Forelimb muscle (tissue), 1 donor: ENCODE measurements at places on chromosomes 5 and 9. TPM values are rescaled to one million over a fixed set of nuclear protein-coding genes. Genes with fewer than 3 reads are reported as not detected.

Gene ARHGEF28
- 2.7 TPM for polyA plus RNA-seq

Gene PCDHB10
- polyA plus RNA-seq = 3.6 TPM

Gene PLAC8L1
- 0.73 TPM for polyA plus RNA-seq

Gene NUDT12
- 13.7 TPM for polyA plus RNA-seq

Gene PLAA
- polyA plus RNA-seq = 30.9 TPM

GRCh38 chr5:175728316-175728715 lies 70.4 kb downstream of the HRH2 start:
- DNase-seq = no peak

DNA sequence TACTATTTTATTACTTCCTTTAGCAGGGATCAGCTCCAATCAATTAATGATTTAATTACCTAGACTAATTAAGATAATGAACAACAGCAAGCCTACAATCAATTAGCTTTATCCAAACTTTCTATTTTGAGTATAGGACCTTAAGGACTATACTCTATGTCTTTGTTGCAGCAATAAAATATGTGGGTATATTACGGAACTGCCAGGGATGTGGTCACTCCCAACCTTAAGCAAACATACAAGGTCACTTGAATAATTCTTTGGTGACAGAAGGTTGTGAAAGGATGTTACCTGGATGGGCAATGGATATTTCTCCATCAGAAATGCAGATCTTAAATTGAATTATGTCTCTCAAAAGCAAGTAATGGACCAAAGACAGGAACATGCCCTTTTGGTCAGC lies 907.4 kb upstream of the DMAC1 start:
- no peak for DNase-seq

DNA sequence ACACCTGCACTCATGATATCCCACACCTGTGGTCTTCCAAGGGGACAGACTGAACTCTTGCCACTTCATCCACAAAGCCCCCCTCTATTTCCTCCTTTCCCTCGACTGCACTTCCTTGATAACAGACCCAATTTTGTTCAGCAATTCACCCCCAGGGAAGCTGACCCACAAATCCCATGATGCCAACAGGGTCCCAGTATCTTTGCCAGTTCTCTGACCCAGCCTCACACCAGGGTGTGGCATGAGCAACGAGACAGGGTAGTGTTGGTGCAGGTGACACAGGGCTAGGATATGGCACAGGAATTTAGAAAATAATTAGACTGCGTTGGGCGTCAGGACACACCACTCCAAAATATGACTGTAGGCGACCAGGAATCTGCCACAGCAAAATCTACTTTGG lies 30.2 kb upstream of the KCNIP1 start:
- no peak for DNase-seq

GRCh38 chr9:9469271-9469670 lies 1143.5 kb downstream of the PTPRD start:
- DNase-seq = no peak

DNA sequence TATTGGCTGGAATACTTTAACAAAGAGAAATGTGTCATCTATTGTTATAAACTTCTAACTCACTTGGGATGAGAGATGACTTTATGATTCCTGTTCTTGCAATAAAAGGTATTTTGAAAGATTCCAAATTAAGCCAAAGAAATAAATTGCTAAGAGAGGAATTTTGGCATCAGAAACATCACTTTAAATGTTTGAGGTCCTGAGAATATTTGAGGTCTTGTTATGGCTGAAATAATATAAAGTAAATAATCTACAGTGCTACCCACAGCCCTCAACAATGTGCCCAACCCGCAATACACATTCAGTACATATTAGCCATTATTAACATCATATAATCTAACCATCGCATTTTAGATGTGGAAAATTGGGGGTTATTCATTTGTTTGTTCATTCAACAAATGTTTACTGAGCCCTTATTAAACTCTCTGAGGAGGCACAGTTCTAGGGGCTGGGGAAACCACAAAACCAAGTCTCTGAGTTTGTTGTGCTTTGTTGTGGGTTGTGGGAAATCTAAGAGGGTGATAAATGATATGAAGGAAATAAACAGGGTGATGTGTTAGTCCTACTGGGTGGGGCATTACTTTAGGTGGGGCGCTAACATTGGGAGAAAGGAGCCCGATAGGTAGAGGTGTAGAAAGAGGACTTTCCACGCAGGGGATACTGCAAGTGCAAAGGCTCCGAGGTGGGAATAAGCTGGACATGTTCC lies 135.2 kb upstream of the CLINT1 start:
- DNase-seq = no peak

GRCh38 chr5:180111273-180112002 lies 39.9 kb upstream of the RNF130 start:
- no peak for DNase-seq

DNA sequence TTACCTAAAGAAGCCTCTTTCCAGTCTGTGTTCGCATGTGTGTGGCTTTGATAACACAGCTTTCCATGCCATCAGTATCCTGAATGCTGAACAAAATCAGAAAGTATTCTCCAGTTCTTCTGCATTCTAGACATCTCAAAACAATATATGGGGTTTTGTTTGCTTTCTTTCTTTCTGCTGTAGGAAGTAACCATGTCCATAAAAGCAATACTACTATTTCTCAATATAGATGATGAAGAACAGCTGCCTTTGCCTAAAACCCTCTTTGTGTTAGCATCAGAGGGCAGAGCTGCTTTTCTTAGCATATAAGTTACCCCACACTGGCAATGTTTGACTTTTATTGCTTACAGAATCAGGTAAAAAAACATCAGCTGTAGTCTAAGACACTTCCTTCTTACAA lies 963.6 kb downstream of the CDH12 start:
- no peak for DNase-seq

DNA sequence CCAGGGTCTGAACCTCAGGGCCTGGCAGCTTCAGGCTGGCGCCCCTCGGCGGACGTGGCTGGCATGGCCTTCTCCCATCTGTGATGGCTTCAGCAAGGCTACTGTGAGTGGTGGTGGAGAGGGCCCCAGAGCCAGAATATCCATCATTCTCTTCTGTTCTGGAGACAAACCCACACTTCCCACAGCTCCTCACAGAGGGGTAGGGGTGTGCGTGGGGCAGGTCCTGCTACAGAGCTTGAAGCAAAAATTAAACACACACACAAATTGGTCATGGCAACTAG lies 9.6 kb downstream of the GPX3 start:
- DNase-seq = no peak

GRCh38 chr5:80070338-80071056 lies 35.3 kb downstream of the THBS4 start:
- DNase-seq = no peak
